ENCODE measurements at places on chromosomes 12 and 14.
A peak's percentile ranks its signal among the peaks of the same experiment; 100 is the strongest.

GRCh38 chr12:46843811-46844210, 18.0 kb upstream of the SLC38A4 start:
- no peak for DNase-seq

DNA sequence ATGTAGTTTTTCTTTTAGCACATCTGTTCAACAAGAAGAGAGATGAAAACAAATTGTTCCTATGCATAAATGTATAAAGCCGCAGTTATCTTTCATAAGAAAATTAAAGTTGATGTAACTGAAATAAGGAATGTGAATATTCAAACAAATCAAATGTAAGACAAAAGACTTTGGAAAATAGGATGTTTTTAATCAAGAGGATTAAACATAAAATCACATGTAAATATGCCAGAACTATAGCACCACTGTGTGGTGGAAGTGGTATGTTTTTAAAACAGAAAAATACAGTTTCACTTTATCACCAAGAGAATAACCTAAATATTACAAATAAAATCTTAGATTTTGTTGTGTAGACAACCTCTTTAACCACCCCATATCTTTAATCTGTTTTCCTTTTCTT, 40.4 kb downstream of the CAPS2 start:
- no peak for DNase-seq

DNA sequence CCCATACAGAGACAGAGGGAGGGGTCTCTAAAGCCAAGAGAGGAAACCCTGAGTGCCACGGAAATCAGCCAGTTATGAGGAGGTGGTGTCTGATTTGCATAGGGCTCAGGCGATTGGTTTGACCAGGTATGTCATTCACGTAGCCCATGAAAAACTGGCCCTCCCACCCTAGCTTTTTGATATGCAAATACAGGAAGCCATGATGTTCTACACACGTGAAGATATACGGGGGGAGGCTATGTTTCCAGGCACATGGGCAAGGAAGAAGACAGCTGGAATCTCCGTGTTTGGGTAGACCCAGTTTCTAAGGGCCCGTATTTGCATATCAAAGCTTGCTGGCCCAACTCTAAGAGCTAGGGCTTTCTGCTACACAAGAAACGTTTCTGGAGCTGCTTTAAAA, 717.8 kb upstream of the SEL1L start:
- no peak for DNase-seq

GRCh38 chr14:23119363-23120327, 590 bp upstream of the CEBPE start:
- no peak for DNase-seq

GRCh38 chr12:130813949-130814348, 25.1 kb downstream of the STX2 start:
- DNase-seq: no peak

DNA sequence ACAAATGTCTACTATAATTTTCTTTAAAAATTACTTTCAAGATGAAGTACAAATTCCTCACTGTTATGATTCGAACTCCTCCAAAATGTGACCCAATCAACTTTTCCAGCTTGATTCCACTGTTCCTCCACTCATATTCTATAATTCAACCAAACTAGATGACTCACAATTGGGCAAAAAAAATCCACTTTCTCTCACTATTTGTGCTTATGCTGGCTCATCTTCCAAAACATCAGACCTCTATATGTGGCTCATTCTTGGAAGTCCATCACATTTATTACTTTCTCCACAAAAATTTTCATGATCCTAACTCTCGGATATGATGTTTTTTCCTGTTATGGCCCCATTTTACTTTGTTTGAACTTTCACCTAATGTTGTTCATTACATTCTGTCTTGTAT, 26.9 kb upstream of the RXYLT1 start:
- DNase-seq: no peak

- no peak for DNase-seq
Observed at GRCh38 chr14:66066981-66067776, 419.0 kb upstream of the CCDC196 start.

GRCh38 chr14:91258011-91258618, 13.6 kb upstream of the GPR68 start:
- no peak for DNase-seq

DNA sequence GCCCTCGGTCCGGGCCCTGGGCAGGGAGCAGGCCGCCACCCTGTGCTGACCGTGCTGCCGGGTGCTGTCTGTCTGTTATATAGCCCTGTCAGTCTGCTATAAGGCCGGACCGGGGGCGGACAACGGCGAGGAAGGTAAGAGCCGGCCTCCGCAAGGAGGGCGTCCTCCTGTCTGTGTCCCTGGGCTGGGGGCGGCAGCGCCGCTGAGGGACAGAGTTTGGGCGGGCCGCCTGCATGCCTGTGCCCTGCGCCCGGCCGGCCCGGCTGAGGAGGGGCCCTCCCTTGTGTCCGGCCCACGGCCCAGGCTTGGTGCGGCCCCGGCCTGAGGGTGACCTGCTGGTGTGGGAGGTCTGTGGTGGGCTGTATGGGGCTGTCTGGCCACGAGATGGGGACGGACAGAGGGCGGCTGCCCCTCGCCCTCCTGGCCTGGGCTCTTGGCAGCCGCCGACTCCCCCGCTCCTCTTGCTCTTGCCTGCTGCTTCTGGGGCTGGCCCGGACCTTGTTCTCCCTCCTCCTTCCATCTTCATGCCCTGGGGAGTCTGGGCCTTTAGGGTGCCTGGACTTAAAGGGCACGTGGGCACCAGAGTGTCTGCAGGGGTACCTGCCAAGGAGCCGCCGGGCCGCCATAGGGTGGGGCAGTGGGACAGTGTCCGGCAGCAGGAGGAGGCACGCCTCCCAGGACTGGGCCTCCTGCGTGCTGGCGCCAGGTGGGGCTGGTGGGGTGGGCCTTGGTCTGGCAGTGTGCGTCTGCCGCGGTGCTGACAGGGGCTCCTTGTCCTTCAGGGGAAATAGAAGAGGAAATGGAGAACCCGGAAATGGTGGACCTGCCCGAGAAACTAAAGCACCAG, 25.1 kb upstream of the CRIP2 start:
- no peak for DNase-seq

- no peak for DNase-seq
Observed at GRCh38 chr12:32083489-32083888, 23.2 kb upstream of the BICD1 start.

DNA sequence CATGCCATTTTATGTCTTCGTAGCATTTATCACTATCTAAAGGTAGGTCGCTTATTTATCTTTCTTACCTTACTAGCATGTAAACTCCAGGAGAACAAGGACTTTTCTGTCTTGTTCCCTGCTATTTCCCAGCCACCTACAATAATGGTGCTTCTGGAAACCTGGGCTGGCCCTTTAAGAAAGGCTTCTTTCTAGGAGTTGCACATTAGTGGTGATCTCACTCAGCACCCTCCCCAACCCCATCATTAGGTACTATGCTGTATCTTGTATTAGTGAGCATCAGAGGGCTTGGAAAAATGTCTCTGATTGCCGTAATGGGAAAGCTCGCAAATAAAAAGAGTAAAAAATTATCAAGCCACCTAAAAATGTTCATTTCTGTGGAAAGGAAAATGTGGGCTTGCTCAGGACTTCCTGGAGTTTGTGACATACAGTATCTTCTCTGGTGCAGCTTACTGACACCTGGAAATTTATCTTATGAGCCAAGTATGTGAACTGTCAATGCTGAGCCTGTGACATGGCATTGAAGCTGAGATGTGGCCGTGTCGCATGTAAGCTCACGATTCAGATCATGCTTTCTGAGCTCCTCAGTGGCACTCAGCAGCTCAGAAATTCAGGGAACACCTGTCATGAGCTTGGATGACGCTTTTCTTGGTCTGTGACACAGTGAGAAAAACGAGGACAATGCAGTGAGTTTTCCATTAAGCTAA, 12.4 kb downstream of the CCDC92 start:
- peak; percentile 12 for DNase-seq

All from coronary artery (tissue), 2 donors.